ENCODE measurements at places on chromosomes 11 and 22.

DNA sequence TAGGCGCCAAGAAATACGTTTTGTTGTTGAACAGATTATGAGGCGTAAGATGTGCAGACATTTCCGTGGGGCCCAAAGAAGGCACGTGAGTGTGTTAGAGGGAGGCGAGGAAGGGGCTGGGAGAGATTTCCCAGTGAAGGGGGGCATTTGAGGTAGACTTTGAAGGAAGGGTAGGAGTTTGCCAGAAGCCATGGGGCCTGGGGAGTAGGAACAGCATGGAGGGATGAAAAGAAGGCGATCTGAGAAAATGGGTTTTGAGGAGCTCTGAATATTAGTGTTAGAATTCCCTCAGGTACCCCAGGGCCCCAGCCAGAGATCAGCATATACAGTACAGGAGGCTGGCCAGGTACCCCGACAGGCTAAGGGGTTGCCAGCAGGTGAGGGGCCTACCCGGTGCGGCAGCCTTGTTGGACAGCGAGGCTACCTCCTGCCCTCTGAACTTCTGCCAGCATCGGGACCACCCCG is 414 bp upstream of the MIEF1 start:
- no peak for DNase-seq

GRCh38 chr11:134205729-134206128 is 18.0 kb downstream of the NCAPD3 start:
- DNase-seq: no peak

- DNase-seq: no peak
Measured at GRCh38 chr11:77187111-77187750, 59.2 kb downstream of the MYO7A start.

- no peak for DNase-seq
Measured at GRCh38 chr11:105975128-105975527, 46.9 kb downstream of the MSANTD4 start.

DNA sequence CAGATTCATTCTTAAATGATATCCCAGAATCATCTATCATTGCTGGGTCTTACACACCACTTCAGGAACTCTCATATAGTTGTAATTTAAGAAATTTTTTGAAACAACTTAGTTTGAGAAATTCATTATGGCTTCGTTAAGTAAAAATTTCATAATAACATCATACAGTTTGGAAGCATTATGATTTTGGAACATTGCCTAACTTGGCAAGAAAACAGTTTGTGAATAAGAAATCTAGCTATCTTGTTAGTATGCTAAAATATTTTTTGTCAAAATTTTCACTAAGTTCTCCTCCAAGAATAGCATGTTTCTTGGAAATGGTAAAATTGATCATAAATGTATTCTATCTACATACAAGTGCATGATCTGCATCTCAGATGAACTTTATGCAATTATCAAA is 217.7 kb downstream of the CNTN5 start:
- DNase-seq: no peak

DNA sequence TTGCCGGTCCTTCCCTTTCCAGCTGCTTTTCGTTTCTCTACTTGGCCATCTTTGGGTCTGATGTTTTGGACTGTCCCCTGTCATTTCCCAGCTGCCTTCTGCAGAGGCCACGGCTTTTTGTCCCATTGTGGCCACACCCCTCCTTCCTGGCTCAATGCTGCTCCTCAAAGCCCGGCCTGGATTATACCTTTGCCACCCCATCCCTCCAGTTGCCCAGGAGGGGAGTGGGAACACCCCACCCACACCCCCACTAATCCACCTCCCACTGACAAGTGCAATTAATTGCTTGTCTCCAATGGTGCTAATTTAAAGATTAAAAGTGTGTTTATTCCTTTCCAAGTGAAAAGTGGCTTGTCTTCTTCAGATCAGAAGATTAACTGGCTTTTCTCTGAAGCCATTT is 34.2 kb upstream of the CSNK2A3 start:
- DNase-seq: no peak

DNA sequence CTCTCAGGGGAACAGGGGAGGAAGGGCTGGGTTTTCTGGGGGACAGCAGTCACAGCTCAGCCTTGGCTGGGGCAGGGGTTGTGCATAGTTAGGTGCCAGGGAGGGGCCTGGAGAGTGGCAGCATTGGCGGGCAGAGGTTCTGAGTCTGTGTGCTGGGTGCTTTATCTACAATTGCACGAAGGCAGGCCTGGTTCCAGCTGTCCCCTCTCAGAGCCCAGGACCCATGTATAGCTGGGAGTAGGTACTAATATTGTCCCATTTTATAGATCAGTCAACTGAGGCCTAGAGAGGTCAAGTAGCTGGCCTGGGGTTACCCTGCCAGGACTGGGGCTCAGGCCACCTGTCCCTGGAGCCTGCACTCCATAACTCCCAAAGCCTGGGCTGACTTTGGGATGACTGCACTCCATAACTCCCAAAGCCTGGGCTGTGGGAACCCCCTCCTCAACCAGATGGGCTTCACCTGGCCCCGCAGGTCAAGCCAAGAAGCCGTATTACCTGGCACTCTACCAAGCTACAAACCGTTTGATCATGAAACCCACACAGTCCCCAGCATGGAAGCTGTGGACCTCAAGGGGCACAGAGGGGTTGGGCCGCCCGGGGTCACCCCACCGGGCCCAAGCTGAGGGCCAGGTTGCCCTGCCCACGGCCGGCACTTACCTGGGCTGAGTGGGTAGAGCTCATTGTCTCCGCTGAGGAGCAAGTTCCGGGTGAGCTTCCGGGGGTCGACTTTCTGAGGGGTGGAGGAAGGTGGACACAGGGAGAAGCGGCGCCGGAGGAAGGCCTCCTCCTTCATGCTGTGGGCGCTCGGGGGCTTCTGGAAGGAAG is 36.5 kb downstream of the OSBPL5 start:
- DNase-seq: no peak

DNA sequence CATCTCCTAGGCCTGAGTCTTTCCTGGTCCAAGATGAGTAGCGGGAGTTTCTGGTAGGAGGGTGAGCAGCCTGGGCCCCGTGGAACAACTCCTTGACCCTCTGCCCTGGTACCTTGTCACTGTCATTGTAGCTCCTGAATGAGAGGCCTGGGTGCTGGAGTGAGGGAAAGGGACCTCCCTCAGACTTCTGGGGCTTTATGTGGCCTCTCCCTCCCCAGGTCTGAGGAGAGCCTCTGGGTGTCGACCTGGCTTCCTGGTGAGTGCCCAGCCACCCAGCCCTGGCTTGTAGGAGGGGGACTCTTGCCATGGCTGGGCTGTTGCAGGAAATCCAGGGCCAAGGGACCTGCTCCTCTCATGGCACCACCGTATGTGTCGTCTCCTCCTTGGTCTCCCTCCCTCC is 3.9 kb downstream of the P2RY2 start:
- DNase-seq: no peak

All from NCI-H2029 treated with DMSO at 0.1 percent for 48 hours (cell line).